CD4-positive, alpha-beta T cell treated with Interleukin-21 for 1 hour (primary cell): ENCODE measurements at places on chromosomes 13 and 19.
A peak's percentile ranks its signal among the peaks of the same experiment; 100 is the strongest.

DNA sequence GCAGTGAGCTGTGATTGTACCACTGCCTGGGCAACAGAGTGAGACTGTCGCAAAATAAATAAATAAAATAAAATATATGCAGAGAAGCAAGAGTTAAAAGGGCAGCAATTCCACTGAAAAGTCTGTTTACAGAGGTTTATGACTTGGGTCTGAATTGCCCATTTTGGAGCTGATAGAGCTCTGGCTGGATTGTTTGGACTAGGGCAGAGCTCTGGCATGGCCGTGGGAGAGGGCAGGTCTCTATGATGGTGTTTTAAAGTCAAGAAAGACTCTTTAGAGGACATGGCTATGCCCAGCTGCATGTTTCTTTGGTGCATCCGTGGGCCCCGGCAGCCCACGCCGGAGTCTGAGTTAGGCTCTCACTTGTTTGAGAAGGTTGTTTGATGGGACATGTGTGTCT, 64.6 kb upstream of the C1QTNF9 start:
- DNase-seq, result no peak

- DNase-seq, result no peak
These were observed 341.0 kb downstream of the DNAJC15 start for GRCh38 chr13:43364210-43365038.

- no peak for DNase-seq
These were observed 210.6 kb downstream of the UQCRFS1 start for GRCh38 chr19:29002336-29002735.

GRCh38 chr19:12912571-12912970, 6.5 kb downstream of the SYCE2 start:
- no peak for DNase-seq

DNA sequence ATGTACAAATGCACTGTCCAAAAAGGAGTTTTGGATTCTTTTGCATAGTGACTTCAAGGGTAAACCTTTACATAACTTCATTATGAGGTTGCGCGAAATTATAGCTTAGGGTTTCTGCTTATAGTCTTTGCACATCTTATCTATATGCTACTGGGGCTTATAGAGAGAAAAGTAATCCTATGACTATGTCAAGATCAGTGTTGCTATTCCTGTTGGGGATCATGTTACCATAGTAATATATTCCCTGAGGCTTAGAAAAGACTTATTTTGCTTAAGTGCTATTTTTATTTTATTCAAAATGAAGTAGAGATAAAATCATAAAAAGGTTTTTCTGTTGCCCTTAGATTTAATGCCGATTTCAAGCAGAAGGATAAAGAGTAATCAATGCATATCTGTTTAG, 14.7 kb upstream of the POSTN start:
- DNase-seq, result no peak

DNA sequence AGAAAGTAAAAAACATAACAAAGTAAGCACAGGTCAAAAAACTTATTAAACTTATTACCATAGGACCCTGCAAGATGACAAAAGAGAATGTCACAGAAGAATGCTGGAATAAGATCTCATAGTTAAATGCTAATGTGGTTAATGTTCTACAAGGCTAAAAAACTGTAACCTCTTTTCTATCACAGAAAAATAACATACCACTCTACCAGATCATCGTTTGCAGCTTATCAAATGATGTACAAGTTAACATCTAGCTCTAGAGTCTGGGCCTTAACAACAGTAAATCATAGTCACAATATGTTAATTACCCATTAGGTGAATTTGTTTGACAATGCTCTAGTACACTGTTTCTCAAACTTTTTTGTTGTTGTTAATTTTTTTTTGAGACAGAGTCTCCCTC, 53.0 kb downstream of the NUFIP1 start:
- no peak for DNase-seq

DNA sequence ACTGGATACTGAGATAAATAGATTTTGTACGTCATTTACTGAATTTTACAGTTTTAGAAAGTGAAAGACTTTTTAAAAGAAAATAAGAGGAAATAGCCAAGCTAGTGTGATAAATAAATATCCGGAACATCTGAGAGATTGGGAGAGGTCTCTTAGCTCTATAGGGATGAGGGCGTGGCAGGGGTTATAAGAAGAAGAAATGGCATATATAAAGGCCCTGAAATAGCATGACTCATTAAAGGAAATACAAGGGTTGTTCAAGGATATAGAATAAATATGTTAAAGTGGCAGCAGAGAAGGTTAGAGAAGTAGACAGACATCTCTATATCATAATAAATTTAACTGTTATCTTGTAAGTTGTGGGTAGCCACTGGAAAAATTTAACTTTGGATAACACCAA, 144.4 kb downstream of the MAB21L1 start:
- no peak for DNase-seq

GRCh38 chr13:59843040-59843439, 320.7 kb downstream of the DIAPH3 start:
- no peak for DNase-seq

- DNase-seq, result peak; percentile 57
These were observed at the start of gene ZNF878 for GRCh38 chr19:12052497-12053169. Gene ZNF878 (minus strand): TSS chr19:12052961. CDS start chr19:12052801, 160 bp downstream.

DNA sequence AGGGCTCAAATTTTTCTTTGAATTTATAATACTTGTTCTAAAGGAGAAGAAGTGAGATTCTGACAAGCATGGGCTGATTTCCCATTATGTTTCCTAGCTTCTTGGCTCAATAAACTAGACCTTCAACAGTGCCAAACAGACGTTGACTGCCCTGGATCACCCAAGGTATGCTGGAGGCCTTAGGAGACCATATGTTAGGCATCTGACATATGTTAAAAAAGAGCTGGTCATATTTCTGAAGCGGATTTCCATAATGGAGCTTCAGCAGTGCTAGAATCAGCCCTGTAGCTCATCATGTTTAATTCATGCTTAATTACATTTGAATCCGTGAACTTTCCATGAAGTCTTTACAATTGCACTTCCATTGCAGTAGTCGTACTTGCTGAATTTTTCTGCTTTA, 653.3 kb downstream of the DIAPH3 start:
- no peak for DNase-seq

DNA sequence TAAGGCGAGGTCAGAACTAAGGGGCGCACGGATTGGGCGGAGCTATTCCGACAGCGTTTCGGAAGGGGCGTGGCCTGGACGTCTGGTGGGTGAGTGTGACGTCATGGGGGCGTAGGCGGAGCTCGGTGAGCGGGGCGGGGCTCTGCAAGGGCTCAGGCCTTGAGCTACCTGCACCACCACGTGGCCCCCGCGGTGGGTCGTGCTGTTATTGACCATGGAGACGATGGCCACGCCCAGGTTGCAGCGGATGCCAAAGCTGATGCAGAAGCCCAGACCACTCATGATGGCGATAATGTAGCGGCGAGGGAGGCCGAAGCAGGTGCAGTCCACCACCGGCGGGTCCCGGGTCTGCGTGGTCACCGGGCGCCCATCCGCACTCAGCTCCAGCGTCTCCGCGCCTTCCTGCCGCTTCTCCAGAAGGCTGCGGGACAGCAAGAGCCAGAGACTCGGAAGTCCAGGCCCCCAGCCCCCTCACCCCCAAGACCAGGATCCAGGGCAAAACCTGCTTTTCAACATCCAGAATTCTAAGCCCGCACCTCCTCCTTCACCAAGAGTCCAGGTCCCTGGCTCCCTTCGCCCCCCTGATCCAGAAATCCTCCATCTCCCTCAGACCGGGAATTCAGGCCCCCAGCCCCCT, 4.8 kb downstream of the SLC17A7 start:
- DNase-seq, result peak; percentile 63

DNA sequence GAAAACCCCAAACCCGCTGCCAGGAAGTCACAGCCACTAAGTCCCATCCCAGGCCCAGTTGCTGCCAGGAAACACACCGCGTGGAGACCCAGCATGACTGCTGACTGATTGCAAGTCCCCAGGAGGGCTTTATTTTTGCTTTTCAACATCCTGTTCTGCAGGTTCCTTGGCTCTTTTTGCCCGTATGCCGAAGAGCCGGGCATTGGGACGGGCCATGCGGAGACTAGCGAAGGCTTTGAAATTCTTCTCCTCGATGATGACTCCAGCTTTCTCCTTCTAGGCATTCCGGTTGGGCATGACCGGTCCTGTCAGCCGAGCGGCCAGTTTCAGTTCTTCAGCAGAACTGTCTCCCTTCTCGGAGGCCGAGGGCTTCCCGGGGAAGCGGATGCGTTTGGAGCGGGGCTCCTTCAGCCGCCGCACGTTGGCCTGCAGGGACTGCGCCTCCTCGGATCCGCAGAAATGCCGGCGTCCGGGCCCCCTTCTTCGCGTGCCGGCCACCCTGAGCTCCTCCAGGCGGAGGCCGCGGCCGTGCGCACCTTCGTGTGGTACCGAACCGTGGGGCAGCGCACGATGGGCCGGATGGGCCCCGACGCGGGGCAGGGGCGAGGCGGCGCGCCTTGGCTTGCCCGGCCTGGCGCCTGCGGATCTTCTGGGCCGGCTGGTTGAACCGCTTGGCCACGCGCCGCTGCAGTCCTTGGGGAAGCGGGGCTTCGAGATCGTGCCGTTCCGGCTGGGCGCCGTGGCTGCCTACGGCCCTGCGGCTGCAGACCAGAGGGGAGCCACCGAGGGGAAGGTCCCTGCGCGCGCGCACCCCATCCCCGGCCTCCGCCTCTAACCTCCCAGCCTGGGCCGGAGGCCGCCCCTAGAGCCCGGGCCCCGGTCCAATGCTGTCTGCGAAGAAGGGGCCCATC, 15.2 kb downstream of the ZSCAN5C start:
- DNase-seq, result no peak

- no peak for DNase-seq
These were observed 6.0 kb upstream of the ELAVL3 start for GRCh38 chr19:11486661-11487503.

DNA sequence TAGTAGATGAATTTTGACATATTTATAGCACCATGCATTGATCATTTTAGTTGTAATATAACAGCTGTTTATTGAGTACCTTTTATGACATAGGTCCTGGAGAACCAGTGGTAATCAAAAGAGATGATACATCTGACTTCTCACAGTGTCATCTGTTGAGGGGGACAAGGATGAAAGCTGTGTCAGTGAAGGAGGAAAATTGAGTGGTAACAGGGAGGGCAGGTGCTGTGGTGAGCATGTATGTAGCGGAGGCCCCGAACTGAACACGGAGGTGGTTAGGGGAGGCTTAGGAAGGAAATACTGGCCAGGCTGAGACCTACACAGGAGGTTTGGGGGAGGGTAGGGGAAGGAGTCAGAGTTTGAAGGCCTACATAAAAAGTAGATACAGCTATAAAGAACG, 199.7 kb downstream of the GGACT start:
- DNase-seq, result no peak

DNA sequence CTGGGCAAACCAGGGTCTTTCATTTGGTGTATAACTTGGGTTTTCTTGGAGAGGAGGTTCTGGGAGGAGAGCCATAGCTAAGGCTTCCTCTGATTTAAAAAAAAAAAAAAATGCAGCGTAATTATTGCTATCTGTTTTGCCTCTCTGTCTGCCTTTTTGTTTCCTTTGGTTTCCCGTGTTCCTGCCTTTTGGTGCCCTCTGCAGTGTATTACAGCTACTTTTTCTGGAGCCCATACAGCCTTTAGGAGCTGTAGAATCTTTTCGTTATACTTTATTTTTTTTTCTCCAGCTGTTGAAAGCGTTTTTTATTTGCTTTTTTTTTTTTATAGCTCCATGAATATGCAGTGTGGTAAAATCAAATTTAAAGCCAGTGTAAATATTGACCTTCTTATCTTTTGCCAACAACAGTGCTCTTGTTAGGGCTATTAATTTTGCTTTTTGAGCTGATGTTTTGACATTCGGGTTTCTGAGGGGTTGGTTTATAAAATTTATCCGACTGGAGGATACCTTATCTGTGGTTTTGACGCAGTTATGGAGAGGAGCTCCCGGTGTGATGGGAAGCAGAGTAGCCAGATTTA, 38.1 kb downstream of the ZNF493 start:
- no peak for DNase-seq

- no peak for DNase-seq
These were observed 1.2 kb upstream of the MADCAM1 start for GRCh38 chr19:495081-495401.

DNA sequence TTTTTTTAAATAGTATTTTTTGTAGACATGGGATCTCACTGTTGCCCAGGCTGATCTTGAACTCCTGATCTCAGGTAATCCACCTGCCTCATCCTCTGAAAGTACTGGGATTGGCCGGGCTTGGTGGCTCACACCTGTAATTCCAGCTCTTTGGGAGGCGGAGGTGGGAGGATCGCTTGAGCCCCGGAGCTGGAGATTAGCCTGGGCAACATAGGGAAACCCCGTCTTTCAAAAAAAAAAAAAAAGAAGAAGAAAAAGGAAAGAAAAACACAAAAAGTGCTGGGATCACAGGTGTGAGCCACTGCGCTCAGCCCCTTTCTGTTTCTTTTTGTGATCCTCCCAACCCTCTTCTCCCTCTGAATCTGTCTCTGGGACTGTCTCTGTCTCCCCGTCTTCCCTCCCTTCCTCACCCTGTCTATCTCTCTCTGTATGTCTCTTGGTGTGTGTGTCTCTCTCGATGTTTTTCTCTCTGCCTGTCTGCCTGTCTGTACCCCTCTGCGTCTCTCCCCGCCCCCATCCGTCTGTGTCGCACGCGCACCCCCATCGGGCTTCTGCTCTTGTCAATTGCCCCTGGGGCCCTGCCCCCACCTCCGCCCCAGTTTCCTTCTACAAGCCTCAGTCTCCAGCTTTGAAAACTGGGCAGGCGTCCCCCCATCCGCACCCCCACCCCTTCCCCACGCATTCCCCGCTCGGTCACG, 540 bp upstream of the ZFP36 start:
- peak; percentile 95 for DNase-seq

GRCh38 chr19:2243274-2244124, 5.6 kb upstream of the AMH start:
- no peak for DNase-seq

DNA sequence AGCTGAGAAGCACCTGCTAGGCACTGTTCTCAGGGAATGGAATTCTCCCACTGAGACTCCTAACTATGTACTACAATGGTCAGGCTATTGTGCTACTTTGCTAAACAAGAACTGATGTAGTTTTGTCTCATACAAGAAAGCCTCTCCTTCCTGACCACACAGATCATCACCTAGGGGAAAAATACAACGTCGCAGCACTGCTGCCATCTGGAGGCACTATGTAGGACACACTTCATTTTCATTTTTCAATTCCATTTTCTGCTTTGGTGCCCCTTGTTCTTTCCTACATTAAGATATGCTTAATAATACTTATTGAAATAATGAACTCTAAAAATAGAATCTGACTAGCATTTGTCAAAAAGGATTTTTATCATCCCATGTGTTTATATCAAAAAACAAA, 21.1 kb downstream of the PROSER1 start:
- peak; percentile 16 for DNase-seq

DNA sequence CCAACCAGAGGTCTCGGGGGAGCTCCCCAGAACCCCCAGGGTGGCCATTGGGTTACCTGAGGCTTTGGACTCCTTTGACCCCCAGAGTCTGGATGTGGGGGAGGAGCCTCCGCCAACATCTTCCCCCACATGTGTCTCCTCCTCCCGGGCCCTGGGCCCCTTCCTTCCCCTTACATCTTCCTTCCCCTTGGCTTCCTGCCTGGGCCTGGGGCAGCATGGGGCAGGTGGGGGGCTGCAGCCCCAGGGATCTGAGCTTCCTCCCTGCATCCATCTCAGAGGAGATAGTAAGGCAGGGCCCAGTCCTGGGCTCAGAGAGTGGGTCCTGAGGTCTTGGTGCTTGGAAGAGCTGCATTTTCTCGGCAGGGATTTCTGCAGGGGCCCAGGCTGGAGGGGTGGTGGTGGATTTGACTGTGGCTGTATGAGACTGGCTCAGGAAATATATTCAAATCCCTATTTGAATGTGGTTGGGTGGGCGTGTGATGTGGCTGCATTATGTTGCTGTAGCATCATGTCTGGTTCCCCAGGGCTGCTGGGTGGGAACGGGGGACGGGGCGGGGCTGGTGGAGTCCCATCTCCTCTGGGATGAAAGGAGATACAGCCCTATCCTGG, 919 bp downstream of the VAV1 start:
- peak; percentile 64 for DNase-seq

GRCh38 chr13:114157869-114158495, 21.1 kb upstream of the CFAP97D2 start:
- no peak for DNase-seq
